Activated T-helper 9 cell treated with anti-CD3 and anti-CD28 coated beads, Interleukin-2, amount 50 U/mL, for 16 hours (primary cell): ENCODE measurements at places on chromosomes 3 and 15.

DNA sequence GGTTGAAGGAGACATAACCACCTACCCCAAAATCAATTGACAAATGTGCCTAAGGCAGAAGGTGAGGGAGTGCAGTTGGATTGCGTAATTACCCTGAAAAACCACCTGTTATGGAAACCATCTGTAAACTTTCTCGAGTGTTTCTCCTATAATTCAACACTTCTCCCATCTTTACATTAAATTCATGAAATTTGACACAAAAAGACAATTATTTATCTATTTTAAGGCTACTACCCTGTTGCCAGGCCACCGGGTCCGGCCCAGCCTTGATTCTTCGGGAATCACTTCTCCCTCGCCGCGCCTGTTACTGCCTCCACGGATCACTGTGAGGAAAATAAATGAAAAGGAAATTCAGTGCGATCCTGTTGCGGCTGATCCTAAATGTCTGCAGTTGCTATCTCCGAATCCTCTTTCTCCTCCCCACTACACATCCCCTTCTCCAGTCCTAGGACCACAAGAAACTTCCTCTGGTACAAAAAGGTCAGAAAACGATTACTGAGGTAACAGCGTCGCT is 646 bp downstream of the IQCB1 start:
- no peak for DNase-seq

GRCh38 chr15:47439146-47440111 is 277.9 kb upstream of the SEMA6D start:
- no peak for DNase-seq

GRCh38 chr3:189498995-189499704 is 132.0 kb upstream of the TP63 start:
- no peak for DNase-seq

- DNase-seq, result no peak
These were observed 58.1 kb upstream of the AGBL1 start for GRCh38 chr15:86021281-86022264.

- no peak for DNase-seq
These were observed 112.5 kb upstream of the MLF1 start for GRCh38 chr3:158458464-158458863.

DNA sequence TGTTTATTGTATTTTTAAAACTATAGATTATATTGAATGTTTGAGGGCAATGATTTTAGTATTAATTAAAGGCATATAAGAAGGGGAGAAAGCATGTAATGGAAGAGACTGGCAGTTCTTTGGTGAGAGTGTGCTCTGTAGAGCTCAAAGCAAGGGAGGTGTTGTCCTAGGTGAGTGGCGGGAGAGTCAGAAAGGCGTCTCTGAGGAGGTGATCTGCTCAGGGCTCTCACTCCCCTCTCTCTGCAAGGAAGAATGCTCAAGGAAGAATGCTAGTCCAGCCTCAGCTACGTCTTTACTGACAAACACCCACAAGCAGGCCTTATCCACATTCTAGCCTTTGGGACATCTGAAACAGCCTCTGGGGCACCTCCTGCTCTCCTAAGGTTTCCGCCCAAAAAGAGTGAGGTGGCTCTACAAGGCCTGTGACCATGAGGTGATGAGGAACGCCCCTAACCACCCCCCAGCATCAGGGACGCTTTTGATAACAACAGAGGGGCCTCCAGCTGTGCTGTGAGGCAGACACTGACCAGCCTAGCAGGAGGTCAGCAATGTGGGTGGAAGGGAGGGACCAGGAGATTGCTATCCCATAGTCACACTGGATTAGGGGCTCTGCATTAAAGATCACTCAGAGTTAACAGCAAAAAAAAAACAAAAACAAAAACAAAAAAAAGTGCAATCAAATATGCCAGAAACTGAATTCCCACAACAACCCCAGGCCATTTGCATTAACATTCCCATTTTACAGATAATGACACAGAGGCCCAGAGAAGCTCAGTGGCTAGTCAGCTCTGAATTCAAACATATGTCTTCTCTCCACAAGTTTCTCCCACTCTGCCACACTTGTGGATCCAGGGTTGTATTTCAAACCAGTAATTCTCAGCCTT is 202.2 kb upstream of the CTNNB1 start:
- DNase-seq, result no peak

DNA sequence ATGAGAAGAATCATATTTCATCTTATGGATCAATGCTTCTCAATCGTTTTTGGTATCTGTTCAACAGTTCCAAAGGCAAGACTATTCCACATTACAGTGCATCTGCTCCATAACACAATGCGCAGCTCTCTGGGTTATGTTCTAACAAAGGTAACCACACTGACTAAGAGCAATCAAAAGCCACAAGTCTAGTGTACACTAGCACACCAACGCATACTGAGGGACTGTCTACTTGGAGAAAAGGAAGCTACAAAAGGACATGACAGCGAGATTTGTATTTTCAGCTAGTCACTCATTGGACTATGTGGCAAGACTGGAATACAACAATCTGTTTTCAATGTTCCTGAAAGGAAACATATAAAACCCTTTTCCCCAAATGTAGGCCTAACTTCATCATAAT is 35.8 kb downstream of the SETD2 start:
- DNase-seq, result no peak
